Esophagus muscularis mucosa (tissue), 4 donors: ENCODE measurements at places on chromosomes 11 and 22. TPM values are rescaled to one million over a fixed set of nuclear protein-coding genes. Genes with fewer than 3 reads are reported as not detected.

- H3K4me3 ChIP-seq = peak overlapping the region; percentile 54
- H3K4me1 ChIP-seq = peaks cover 6% of the 10 kb centered on the region
- no peak overlapping the region for H3K27ac ChIP-seq
These were observed 2.6 kb downstream of the CYTH4 start for GRCh38 chr22:37284805-37285355.

VSIG10L2 gene
- total RNA-seq = not detected

DNA sequence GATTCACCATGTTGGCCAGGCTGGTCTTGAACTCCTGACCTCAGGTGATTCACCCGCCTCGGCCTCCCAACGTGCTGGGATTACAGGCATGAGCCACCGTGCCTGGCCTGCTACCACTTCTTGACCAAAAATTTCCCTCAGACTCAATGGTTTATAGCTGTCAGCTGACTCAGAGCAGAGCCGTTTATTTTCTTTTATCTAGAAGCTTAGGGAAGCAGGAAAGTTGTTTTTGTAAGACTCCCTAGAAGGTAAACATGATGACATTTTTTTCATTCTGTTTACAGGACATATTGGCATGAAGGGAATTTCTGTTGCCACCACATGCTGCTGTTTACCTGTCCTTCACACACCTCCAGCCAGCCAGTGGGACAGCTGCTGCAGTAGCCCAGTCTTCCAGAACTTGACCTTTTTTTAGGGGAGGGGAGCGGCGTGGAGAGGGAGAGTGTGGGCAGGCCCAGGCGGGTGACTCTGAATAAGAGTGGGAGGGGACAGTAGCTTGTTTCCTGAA, 56.1 kb upstream of the PTPRJ start:
- DNase-seq = no peak
- H3K4me3 ChIP-seq = no peak overlapping the region
- H3K36me3 ChIP-seq = no peaks in the 10 kb centered on the region
- no peak overlapping the region for H3K27ac ChIP-seq

- H3K27ac ChIP-seq = no peak overlapping the region
- no peaks in the 10 kb centered on the region for H3K27me3 ChIP-seq
- peaks cover 71% of the 10 kb centered on the region for H3K36me3 ChIP-seq
- H3K4me3 ChIP-seq = no peak overlapping the region
- no peak for DNase-seq
- H3K4me1 ChIP-seq = peaks cover 12% of the 10 kb centered on the region
These were observed 9.0 kb downstream of the RCOR2 start for GRCh38 chr11:63907808-63908530.

ST14 gene
- total RNA-seq = 2.3 TPM

DNA sequence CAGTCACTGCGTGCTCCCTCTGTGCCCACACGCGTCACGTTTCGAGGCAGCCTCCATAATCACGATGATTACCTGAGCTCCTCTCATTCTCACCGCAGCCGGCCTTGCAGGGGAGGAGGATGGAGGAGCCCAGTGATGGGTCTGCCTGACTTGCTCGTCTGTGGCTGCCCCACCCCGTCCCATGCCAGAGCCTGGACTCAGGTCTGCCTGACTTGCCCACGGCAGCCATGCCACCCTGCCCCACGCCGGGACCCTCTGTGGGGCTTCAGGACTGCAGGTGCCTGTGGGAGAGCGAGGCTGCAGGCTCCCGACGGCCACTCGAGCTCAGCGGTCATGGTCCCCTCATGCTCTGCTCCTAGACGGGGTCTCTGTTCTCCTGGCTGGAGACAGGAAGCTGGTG, 1025.1 kb downstream of the BRD1 start:
- H3K4me3 ChIP-seq = no peak overlapping the region
- no peaks in the 10 kb centered on the region for H3K36me3 ChIP-seq
- peaks cover 66% of the 10 kb centered on the region for H3K27me3 ChIP-seq
- no peak for DNase-seq
- H3K4me1 ChIP-seq = no peaks in the 10 kb centered on the region

HEPN1 gene
- total RNA-seq = not detected

DNA sequence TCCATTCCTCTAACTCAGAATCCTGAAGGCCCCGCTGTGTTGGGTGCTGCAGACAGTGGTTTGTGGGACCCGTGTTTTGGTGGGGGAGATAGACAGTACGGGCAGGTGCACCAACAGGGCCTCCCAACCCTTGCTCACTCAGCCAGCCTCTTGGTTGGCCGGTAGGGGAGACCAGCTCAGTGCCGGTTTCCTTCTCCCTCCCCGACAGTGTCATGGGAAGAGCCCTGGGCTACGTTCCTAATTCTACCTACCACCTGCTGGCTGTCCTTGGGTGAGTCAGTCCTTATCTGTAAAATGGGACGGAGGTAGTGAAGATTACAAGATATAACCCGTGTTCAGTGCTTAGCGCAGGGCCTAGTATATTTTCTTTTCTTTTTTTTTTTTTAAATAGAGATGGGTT, 5.9 kb downstream of the TMEM134 start:
- H3K27me3 ChIP-seq = no peaks in the 10 kb centered on the region
- H3K4me3 ChIP-seq = no peak overlapping the region
- H3K27ac ChIP-seq = peak overlapping the region; percentile 94
- DNase-seq = no peak
- peaks cover 36% of the 10 kb centered on the region for H3K4me1 ChIP-seq

- no peak overlapping the region for H3K4me3 ChIP-seq
- no peak for DNase-seq
- H3K36me3 ChIP-seq = no peaks in the 10 kb centered on the region
- H3K4me1 ChIP-seq = no peaks in the 10 kb centered on the region
- H3K27me3 ChIP-seq = no peaks in the 10 kb centered on the region
These were observed 89.4 kb upstream of the THY1 start for GRCh38 chr11:119512369-119512768.
